ENCODE measurements at places on chromosomes 6 and 20.

- no peak for DNase-seq
Observed at GRCh38 chr20:43938017-43938655, 23.5 kb downstream of the TOX2 start.

GRCh38 chr6:135955099-135955498 is 103.6 kb downstream of the PDE7B start:
- no peak for DNase-seq

DNA sequence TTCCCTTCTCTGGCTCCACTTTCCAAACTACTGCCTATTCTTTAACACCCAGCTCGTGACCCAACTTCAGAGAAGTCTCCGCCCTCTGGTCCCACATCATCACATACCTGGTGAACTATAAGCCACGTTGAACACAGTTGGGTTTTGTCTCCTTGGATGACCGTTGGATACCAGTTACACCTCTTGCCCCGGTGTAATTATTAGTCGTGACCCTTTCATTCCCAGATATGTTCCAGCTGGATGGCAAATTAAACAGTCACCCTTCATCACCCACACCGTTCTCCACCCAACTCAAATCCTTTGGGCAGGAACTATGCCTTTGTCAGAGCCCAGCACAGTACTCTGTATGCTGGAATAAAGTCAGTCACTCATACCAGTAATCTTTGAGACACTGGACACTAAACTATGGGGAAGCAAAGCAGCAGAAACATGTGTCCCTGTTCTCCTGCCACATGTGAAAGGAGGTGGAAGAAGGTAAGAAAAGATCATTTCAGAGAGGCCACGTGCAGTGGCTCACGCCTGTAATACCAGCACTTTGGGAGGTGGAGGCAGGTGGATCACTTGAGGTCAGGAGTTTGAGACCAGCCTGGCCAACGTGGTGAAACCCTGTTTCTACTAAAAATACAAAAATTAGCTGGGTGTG is 22.5 kb downstream of the PLAGL2 start:
- DNase-seq = no peak

- no peak for DNase-seq
Observed at GRCh38 chr6:134324141-134324540, 6.2 kb upstream of the SGK1 start.

- DNase-seq = no peak
Observed at GRCh38 chr6:57217270-57217669, 4.8 kb downstream of the RAB23 start.

- DNase-seq = no peak
Observed at GRCh38 chr6:21856844-21857243, 263.3 kb downstream of the SOX4 start.

GRCh38 chr6:36598326-36598725 is 4.2 kb downstream of the SRSF3 start:
- no peak for DNase-seq

GRCh38 chr6:30020626-30021025 is 40.4 kb upstream of the POLR1H start:
- no peak for DNase-seq

DNA sequence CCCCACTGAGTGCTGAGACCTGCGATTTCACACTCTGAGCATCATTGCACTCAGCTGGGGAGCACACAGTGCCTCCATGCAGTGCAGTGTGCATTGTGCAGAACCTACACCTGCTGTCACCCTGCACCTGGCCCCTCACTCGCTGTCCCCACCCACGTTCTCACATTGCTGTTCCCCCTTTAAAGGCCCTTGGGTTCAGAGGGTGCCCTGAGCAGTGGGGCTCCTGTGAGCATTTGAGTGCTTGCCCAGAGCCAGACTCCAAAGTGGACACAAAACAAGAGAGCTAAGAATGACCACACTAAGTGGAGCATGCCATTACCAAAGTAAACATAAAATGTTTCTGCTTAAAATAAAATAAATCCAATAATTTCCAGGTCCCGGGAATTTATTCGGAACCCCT is 131.0 kb upstream of the CST7 start:
- no peak for DNase-seq

- peak; percentile 47 for DNase-seq
Observed at GRCh38 chr20:23111944-23112342, 25.8 kb upstream of the CD93 start.

DNA sequence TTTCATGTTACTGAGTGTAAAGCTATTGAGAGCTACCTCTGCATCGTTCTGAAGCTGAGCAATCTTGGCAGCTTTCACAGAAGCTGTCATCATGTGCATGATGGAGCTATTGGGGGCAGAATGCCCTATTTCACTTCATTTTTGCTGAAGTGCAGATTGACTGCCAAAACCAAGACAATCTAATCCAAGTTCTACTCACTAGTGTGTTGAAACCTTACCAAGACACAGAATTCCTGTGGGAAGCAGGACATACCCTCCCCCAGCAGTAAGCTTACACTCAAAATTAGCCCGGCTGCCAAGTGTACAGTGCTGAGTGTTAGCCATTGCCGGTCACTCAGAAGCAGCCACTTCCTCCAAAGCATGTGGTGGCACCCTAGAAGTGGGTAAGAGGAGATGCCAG is 177.3 kb upstream of the TENT5A start:
- no peak for DNase-seq

- peak; percentile 95 for DNase-seq
Observed at GRCh38 chr6:35727935-35728682, 8.7 kb upstream of the ARMC12 start.

GRCh38 chr6:169950558-169950957 is 199.1 kb downstream of the ERMARD start:
- peak; percentile 54 for DNase-seq

DNA sequence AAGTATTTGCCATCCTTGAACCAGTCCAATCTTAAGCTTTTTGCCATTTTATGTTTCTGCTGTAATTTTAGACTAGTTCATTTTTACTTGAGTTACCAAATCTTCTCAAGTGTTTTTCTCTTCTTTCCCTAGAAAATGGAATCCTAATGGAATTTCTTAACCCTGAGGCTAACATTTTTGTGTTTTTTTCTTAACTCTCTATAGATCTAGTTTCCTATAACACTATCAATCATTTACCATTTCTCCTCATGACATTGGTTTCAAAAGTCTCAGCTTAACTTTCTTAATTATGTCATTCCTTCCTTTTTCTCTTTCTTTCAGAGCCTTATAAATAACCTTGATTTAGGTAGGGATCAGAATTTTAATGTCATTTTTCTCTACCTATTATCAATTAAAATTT is 54.8 kb downstream of the SENP6 start:
- DNase-seq = no peak

DNA sequence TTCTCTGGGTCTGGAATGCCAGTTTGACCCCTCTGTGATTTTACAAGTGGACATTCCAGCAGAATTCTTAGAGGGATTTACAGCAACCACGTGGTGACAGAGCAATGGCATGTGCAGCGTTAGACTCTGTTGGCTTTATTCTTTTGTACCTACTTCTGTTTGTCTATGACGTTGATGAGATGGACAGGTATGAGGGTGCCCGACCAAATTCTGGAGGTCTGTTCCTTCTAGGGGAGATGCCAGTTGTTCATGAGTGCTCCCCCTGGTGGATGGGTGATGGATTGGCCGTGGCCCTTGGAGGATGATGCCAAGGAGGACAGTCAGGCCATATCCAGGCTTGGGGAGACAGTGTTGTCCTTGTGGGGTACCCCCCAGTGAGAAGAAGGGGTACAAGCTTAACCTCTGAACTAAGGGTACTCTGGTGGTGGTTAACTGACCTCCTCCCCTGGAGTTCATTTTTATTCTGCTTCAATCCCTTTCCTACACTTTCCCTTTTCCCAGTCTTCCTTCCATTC is 198.6 kb downstream of the DTNBP1 start:
- no peak for DNase-seq

GRCh38 chr20:23746321-23746720 is 4.4 kb downstream of the CST1 start:
- DNase-seq = no peak

DNA sequence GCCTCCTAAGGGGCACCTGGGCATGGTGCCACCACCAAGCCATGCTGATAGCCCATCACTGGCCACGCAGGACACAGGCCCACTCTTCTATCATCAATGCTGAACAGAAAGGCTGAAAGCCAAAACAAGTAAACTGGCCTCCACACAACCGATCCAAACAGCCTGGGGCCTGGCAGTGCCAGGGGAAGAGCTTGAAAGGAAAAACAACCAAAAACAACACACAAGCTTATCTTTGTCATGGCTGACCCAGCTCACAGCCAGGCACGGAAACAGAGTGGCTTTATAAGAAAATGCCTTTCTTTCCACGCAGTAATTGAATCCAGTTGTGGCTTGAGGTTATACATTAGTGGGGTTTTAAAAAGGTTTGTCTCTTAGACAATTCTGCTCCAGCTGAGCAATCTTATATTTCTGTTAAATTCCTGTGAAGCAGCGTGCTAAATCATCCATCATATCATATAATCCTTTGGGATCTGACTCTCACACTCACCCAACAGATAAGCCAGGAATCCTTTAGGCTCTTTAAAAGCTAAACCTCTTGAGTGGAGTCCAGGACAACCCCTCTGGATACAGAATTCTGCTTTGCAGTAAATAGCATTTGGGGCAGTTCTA is 65.4 kb upstream of the SLC22A16 start:
- no peak for DNase-seq

DNA sequence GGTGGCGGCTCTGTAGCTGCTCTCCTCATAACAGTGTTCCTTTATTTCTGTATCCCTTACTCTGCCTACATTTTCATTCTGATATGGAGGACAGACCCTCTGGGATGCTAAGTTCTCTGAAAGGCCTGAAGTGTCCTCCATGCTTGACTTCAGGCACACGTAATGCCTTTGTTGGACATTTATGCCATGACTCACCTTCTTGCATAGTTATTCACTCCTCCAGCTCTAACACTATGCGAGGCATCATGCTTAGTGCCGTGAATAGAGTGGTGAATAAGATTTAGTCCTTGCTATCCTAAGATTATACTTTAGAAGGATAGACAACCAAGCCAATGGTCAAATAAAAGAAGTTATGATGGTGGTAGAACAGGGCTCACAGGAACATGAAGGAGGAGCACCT is 760.9 kb upstream of the FLRT3 start:
- no peak for DNase-seq

DNA sequence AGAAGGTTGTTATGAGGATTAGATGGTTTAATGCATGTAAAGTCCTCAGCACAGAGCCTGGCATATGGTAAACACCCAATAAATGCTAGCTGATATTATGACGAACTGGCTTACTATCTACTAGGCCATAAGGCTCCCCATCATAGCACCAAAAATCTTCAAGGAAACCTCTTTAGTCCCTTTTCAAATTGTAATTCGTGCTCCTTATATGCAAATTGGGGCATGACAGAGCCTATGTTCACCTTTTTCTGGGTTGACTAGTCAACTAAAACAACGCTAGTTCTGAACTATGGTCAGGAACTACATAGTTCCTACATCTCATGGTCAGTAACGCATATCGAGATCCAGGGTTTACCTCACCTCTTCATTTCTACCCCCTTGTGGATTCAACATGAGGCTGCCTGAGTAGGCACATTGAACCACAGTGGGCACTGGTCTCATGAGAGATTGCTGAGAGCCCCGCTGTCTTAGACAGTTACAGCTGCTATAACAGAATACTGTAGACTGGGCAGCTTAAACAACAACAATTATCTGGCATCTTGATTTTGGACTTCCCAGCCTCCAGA is 97.2 kb upstream of the TNFAIP3 start:
- no peak for DNase-seq

GRCh38 chr6:150492941-150493340 is 106.7 kb upstream of the PLEKHG1 start:
- no peak for DNase-seq

DNA sequence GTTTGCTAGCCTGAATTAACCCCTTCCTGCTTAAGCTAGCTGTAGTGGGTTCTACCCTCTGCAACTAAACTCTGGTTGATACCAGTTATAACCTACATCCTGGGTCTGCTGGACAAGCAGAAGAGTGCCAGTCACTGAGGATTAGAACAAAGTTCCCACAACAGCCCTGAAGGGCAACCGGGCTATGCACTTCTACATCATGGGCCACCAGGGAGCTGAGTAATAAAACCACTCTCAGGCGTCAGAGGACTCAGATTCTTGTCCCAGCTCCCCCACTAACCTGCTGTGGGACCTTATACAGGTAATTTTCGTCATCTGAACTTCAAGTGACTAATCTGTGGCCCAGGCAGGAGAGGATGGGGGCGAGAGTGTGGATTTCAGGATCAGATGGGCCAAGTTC is 56.8 kb downstream of the EYA2 start:
- no peak for DNase-seq

DNA sequence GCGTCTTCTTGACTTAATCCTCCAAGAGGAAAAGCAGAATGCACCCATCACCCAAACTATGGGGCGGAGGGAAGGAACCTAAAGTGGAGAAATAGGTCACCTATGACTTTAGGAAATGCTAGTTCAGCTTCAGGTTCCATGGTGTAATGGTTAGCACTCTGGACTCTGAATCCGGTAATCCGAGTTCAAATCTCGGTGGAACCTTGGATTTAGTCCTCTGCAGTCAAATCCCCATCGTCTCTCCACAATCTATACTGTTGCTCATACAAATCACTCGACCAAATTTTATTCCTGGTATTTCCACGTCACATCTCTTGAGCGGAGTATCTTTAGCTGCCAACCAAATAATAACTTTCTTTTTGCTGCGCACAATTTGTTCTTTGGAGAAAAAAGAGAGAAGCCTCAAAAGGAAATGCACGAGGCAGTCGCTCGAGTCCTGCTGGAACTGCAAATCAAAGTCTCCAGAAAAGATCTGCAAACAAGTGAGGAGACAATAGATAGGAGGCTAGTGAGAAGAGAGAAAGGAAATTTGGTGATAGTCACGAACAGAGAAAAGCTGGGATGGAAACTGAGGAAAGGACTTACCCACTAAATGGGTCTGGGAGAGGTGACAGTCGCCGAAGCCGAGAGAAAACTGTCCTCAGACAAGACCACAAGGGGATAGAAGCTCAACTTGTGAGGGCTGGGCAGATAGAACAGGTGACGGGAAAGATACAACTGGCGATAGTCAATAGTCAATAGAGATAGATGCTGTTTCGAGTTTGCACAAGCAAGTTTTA is 16.6 kb downstream of the POM121L2 start:
- DNase-seq = no peak

- no peak for DNase-seq
Observed at GRCh38 chr20:25040438-25040831, 17.5 kb downstream of the ACSS1 start.

- no peak for DNase-seq
Observed at GRCh38 chr6:82248273-82248735, 760 bp upstream of the IBTK start.

- no peak for DNase-seq
Observed at GRCh38 chr6:71205336-71205956, 83.2 kb upstream of the OGFRL1 start.

DNA sequence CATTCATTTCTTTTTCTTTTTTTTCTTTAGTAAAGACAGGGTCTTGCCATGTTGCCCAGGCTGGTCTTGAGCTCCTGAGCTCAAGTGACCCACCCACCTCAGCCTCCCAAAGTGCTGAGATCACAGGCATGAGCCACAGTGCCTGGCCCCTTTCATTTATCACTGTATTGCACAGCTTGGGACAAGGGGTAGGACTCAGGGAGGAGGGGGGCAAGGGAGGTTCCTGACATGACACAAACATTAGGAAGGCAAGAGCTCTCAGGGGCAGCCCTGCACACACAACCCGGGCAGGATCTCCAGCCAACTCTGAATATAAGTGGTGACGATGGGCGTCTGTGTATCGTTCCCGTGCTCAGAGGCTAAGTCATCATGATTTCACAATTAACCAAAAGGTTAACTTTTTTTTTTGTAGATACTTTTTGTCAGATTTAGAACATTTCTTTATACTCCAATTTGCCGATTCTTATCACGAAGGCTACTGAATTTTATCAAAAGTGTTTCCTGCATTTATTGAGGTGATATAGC is 19.9 kb downstream of the SLC2A4RG start:
- DNase-seq = no peak

GRCh38 chr6:169990095-169991030 is 238.9 kb downstream of the ERMARD start:
- DNase-seq = peak; percentile 72

GRCh38 chr6:75285283-75285639 is 669 bp upstream of the TMEM30A start:
- DNase-seq = no peak

All from cardiac septum (tissue), 1 donor.